ENCODE measurements at places on chromosomes 16 and 17.

GRCh38 chr17:74430706-74431567 lies 951 bp upstream of the GPRC5C start:
- DNase-seq = peak; percentile 85

DNA sequence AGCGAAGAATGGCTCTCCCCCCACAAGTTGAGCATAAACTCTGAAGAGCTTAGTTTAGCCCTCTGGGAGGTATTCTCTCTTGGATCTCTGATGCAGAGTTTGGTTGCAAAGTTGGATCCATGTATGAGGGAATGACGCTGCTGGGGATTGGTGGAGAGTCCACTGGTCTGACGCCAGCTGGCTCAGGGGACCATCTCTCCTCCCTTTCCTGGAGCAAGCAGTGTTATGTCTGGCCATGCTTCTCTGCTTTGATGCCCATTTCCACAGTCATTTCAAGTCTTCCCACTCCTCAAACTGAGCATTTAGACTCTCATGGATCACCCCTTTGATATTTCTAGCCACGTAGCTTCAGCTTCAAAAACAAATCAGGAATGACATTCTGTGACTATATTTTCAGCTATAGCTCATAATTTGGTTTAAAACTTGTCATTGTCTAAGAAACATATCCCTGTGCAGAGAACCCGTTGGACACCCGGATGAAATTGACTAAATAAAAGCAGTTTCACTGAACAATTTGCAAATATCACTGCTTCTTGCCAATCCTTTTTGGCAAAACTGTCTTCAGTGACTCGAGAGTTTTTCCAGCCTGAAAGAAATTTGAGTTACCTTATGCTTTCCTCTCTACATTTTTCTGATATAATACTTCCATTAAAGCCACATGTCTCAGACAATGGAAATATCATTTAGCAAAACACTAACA lies 193.4 kb upstream of the CDH11 start:
- no peak for DNase-seq

DNA sequence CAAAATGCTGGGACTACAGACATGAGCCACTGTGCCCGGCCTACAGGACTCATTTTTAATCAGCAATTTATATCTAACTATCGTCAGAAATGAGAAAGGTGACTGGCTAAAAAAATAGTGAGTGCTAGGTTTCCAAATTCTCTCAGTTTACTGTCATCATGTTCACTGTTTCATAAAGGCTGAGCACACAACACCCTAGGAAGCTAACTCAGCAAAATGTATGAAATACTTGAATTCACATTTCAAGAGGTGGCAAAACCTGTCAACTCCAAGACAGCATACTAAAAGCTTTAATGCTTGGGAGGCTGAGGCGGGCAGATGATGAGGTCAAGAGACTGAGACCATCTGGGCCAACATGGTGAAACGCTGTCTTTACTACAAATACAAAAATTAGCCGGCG lies 16.7 kb downstream of the WDR45B start:
- no peak for DNase-seq

DNA sequence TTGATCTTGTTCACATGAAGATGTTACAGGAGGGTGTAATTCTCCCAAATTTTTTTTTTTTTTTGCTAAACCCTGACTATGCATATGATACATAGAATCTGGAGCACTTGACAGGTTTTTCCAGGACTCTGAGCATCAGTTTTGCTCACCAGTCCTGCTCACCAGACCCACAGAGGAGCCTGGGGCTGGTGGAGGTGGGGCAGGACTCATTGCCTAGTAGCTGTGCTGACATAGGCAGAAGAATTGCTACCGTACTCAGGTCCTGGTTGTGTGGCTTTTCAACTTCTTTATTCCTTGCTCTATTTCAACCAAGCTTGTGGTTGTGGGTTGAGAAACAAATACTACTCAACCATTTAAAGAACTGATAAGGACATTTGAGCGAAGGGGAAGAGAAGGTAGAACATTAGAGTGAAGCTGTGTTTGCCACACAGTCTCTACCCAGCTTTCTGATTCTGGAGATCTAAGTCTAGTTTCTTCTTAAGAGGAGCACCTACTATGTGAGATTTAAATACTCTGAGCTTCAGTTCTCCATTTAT lies 212.4 kb downstream of the UTP18 start:
- DNase-seq = no peak

GRCh38 chr16:70687102-70687511 lies 1.3 kb upstream of the MTSS2 start:
- no peak for DNase-seq

- no peak for DNase-seq
Observed at GRCh38 chr17:77928519-77929179, 29.9 kb upstream of the TNRC6C start.

GRCh38 chr16:50742576-50743200 lies 802 bp downstream of the CYLD start:
- no peak for DNase-seq

GRCh38 chr16:27639561-27640276 lies 89.8 kb downstream of the KATNIP start:
- no peak for DNase-seq

DNA sequence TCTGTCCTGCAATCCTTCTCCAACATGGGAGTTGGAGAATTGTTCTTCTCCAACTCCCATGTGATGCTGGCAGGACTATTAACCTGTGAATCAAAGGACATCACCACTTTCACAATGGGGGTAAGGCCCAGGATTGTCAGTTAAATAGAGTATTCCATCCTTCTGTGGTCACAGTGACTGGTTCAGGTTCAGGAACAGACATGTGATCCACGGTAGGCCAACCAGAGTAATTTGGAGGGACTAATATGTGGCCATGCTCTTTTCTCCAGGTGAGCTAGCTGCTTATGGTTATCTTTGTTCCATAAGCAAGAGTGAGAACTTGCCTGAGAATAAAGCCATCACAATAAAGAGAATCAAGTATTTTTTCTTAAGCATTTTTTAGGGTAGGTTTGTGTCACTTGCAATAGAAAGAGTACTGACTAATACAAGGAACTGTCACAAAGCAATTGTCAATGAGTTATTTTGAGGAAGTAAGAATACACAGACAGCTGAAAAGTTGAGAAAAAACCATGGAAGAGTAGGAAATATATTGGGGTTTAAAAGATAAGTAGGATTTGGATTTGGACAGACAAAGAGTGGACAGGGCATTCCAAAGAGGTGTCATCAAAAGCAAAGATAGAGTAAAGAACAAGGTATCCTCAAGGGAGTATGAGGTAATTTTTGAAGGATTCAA lies 63.4 kb downstream of the BRIP1 start:
- DNase-seq = no peak

DNA sequence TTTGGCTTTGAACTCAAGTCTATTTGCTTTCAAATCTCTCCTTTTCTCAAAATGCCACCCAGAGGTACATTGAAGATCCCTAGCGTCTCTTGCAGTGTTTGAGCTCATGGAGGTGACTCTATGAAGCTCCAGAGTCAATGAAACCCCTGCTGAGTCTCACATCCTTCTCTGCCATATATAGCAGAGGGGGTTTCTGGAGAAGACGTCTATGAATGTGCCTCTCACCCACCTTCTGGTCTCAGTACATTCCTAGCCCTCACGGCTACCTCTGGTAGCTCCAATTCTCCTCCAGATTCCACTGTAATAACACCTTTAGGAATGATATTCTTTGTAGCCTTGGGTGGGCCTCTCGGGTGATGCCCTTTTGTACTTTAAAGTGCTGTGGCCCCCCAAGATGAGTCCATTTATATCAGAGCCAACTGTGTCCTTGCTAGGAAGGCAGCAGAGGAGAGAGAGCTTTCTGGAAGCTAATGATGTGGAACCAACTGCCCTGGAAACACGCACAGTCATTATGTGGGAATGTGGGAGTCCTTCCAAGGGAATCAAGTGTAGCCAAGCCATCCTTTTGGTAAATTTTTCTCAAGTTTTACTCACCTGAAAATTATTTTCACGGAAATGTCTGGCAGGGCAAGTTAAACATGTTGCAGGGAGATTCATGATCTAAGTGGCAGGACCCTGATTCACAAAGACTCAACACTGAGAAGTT lies 123.4 kb downstream of the ASIC2 start:
- DNase-seq = peak; percentile 29

DNA sequence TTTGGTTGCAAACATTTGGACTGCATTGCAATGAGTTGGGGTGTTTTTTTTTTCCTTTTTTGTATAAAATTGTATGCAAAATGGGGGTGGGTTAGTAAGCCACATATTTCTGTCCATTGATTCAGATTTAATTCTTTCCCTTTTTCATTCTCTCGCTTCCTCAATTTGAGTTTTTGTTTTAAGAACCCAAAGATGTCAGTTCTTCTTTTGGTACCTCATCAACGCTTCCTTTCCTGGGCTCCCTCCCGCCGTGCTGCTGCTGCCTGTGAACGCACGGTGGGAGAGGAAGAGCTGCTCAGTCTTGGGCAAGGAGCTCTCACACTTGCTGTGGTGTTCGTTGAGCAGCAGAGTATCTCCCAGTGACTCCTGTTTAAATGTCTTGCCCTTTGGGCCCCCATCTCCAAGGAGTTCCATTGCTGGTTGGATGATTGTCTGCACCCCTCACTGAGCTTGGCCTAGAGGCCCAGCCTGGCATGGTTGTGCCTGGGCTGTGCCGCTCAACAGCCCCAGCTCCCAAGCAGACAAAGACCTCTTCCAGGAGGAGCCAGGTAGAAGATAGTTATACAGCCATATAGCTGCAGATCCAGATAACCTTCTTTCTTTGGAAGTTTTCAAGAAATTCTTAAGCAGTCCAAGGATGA lies 13.6 kb downstream of the UBFD1 start:
- no peak for DNase-seq

- no peak for DNase-seq
Observed at GRCh38 chr17:6045621-6046357, 24.4 kb upstream of the WSCD1 start.

GRCh38 chr17:60091109-60091508 lies 12.4 kb upstream of the HEATR6 start:
- DNase-seq = no peak

DNA sequence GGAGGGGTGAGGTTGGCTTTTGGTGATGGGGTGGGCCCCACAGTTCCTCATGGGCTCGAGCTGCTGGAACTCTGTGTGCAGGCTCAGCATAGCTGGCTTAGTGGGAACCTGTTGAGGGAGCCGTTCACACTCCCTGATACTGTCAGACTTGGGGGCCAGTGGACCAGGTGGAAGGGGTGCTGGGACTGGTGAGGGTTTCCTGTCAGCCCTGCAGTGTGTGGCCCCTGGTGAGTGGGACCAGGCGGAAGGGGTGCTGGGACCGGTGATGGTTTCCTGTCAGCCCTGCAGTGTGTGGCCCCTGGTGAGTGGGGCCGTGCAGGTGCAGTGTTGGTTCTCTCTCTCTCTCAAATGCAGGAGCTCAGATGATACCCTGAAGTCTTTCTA lies 45.1 kb upstream of the ZNF750 start:
- DNase-seq = no peak
